ENCODE measurements at places on chromosomes 1 and 21.

DNA sequence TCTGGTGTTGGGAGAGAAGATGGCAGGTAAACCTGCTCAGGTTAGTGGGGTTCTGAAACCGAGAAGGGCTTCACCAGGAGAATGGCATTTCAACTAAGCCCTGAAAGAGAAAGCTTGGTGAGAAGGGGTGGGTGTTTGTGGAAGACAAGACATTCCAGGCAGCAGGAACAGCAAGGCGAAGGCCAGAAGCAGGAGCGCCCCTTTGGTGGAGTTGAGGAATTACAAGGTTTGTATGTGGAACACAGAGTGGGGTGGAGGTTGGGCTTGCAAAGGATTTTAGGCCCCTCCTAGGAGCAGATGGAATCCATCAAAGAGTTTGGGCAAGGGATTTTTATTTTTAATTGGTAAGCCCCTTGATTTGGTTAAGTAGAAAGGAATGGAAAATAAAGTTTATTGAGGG, 24.8 kb upstream of the ELOA start:
- peak; percentile 54 for DNase-seq

DNA sequence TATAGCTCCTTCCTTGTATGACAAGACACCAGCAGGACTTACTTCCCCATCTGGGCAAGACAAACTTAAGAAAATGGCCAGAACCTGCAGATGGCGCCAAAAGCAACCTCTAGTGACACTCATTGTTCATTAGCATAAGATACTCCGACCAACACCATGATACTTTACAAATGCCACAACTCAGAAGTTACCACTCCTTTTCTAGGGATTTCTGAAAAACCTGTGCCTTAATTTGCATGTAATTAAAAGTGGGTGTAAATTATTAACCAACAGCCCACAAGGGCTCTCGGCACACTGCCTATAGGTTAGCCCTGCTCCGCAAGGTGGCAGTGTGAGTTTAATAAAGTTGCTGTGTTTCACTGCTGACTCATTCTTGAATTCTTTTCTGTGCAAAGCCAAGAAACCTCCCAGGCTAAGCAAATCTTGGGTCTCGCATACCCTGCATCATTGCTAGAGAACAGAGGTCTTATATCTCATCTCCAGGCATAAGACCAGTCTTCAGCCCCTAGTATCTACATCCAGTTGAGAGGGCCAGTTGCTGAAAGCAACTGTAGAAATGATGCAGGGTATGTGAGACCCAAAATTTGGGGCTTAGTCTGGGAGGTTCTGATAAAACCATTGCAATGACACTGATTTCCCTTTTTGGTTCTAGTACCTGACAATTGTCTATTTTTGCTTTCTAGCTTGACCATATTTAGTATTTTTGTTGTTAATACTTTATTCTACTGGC, 86.4 kb downstream of the FAF1 start:
- peak; percentile 27 for DNase-seq

GRCh38 chr1:196209983-196210382, 398.3 kb downstream of the KCNT2 start:
- peak; percentile 30 for DNase-seq

DNA sequence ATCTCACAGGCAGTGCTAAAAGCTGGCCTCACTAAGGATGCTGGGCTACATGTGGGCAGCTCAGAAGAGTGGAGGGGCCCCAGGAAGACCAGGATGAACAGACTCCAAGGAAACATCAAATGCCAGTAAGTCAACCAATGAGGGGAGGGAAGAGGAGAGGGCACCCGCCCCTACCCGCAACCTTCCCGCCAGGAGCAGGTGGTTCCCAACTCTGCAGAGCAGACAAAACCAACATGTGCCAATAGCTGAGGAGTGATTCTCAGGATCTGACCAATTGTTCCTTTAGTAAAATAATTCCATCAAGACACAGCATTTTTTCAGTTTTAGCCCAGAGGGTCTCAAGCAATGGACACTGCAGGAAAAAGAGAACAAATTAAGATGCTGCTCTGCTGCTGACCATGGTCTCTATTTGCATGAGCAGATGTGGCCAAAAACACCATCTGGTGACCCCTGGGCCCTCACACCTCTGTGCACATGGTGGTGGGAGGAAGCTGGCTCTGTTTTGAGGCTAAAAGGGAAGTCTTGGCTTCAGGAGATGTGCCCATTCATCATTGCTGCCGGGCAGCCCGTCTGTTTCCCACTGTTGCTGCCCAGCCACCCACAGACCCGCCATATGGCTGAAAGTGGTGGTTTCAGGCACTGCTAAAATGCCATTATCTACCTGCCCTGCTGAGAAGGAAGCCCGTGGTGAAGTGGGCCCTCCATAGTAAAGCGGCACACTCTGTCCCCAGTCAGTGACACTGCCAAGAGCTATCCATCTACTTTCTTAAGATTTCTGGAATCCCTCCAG, 231.8 kb downstream of the KCNH1 start:
- DNase-seq = no peak

DNA sequence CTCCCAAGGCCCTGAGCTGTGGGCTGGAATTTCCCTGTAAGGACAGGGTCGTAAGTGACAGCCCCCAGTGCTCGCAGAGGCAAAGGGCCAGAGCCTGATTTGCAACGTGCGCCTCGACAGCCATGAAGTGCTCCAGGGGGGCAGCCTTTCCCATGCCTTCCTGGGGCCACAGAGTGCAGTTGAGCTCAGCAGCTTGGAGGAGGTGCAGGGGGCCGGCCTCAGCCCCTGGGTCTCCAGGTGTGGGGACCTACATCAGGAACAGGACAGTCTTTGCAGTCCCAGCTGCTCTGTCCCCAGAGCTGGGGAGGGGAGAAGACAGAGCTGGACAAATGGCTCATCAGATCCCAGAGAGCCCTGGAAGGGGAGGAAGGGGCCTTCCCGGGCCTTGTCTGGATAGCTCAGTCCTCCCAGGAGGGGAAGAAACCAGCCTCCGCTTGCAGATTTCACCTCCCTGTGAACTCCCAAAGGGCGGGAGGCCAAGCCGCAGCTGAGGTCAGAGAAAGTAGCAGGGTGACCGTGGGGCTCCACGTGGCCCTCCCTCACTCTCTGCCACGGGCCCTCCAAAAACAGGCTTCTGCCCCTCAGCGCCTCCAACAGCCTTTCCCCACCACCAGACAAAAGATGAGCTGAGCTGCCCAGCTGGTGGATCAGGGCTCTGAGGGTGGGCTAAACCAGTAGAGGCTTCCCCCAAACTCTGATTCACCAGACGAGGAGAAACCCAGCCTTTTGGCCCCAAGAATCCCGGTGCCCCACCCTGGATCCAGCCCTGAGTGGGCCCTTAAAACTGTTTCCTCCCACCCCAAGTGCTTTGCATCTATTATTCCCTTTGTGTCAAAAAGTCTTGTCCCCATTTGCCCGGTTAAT, 76.5 kb downstream of the DHRS3 start:
- no peak for DNase-seq
